ENCODE measurements at places on chromosomes 16 and 17. TPM values are rescaled to one million over a fixed set of nuclear protein-coding genes. Genes with fewer than 3 reads are reported as not detected.

ADAP2 gene
- 2.9 TPM for total RNA-seq

- no peak for DNase-seq
Observed at GRCh38 chr17:8622191-8622590, 8.3 kb downstream of the MYH10 start.

DNA sequence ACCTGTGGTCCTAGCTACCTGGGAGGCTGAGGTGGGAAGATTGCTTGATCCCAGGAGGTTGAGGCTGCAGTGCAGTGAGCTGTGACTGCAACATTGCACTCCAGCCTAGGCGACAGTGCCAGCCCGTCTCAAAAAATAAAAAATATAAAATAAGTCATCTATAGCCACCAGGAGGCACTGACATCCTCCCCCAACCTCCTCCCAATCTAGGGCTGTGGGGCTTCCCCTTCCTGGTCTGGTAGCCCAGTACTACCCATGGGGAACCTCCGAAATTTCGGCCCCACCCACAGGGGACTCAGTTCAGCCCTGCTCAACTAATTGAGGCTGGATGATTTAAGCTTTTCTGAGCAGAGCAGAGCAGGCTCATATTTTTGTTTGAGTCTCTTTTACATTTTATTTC, 3.2 kb downstream of the ZSCAN10 start:
- DNase-seq = peak; percentile 40

- peak; percentile 77 for DNase-seq
Observed at GRCh38 chr17:1201132-1201702, 21.4 kb upstream of the ABR start.

All from natural killer cell (primary cell).